Activated T-helper 1 cell treated with Interleukin-2 at 50 U/mL for 16 hours (primary cell): ENCODE measurements at places on chromosomes 3 and 15.

- DNase-seq: no peak
Measured at GRCh38 chr15:29756358-29757267, 65.7 kb downstream of the TJP1 start.

GRCh38 chr3:111653766-111654165, 58.6 kb upstream of the ZBED2 start:
- no peak for DNase-seq

- no peak for DNase-seq
Measured at GRCh38 chr3:53067567-53067966, 21.7 kb upstream of the SFMBT1 start.

GRCh38 chr3:50010959-50011358, 71.0 kb downstream of the RBM6 start:
- DNase-seq: no peak

GRCh38 chr15:94230883-94231722, at the start of gene MCTP2:
Gene MCTP2 (plus strand): TSS chr15:94231561. CDS start chr15:94298266, 66,705 bp downstream.
- peak; percentile 73 for DNase-seq
